ENCODE measurements at places on chromosomes 7 and 10.

GRCh38 chr10:61778137-61778536 lies 115.4 kb downstream of the CABCOCO1 start:
- no peak for DNase-seq

GRCh38 chr7:83617858-83618257 lies 31.1 kb downstream of the SEMA3E start:
- DNase-seq = no peak

DNA sequence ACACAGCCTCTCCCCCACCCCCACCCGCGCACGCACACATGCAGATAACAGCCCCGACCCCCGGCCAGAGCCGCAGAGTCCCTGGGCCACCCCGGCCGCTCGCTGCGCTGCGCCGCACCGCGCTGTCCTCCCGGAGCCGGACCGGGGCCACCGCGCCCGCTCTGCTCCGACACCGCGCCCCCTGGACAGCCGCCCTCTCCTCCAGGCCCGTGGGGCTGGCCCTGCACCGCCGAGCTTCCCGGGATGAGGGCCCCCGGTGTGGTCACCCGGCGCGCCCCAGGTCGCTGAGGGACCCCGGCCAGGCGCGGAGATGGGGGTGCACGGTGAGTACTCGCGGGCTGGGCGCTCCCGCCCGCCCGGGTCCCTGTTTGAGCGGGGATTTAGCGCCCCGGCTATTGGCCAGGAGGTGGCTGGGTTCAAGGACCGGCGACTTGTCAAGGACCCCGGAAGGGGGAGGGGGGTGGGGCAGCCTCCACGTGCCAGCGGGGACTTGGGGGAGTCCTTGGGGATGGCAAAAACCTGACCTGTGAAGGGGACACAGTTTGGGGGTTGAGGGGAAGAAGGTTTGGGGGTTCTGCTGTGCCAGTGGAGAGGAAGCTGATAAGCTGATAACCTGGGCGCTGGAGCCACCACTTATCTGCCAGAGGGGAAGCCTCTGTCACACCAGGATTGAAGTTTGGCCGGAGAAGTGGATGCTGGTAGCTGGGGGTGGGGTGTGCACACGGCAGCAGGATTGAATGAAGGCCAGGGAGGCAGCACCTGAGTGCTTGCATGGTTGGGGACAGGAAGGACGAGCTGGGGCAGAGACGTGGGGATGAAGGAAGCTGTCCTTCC lies 620 bp downstream of the EPO start:
- DNase-seq = no peak

- no peak for DNase-seq
These were observed 280.3 kb downstream of the AUTS2 start for GRCh38 chr7:69878591-69878990.

- DNase-seq = peak; percentile 94
These were observed 125.3 kb downstream of the NEURL1 start for GRCh38 chr10:103618575-103619423.

- DNase-seq = no peak
These were observed 96.0 kb upstream of the TMEM168 start for GRCh38 chr7:112886208-112886607.

- DNase-seq = no peak
These were observed 6.6 kb upstream of the FEZF1 start for GRCh38 chr7:122311050-122311700.

DNA sequence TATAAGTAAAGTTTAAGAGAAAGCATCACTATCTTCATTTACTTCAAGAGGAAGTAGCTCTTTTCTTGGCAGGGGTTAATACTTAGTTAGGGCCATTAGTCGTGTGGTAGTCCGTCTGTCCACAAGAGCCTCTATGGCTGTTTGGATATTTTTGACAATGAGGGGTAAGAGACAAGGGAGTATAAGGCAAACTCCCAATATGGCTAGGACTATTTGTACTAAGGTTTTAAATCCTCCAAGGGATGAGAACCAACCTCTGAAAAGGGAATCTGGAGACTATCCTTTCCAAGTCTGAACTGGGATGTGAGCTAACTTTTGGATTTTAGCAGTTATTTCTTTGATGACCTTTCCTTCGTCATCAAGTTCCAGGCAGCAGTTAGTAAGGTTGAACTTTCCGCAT lies at the start of gene ZNF117:
Gene ZNF117, minus strand, starts transcription at position 101 of the 400 bp plus-strand sequence.
- DNase-seq = no peak

DNA sequence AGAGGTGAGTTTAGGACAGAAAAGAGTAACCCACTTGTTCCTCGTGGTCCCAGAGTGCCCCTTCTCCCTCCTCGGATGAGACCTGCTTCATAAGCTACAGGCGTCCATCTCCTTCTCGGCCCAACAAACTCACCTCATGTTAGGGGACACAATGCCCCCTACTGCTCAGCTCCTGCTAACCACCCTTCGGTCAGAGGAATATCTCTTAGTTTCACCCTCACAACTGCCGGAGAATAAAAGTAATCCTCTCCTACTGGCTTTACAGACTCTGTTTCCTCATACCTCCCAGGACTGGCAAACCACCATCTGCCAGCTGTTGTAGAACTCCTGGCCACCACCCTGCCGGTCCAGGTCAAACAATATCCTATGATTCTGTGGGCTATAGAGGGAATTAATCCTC lies 3.2 kb downstream of the AKR1B15 start:
- no peak for DNase-seq

- DNase-seq = no peak
These were observed 91.9 kb upstream of the GHITM start for GRCh38 chr10:84047258-84048010.

DNA sequence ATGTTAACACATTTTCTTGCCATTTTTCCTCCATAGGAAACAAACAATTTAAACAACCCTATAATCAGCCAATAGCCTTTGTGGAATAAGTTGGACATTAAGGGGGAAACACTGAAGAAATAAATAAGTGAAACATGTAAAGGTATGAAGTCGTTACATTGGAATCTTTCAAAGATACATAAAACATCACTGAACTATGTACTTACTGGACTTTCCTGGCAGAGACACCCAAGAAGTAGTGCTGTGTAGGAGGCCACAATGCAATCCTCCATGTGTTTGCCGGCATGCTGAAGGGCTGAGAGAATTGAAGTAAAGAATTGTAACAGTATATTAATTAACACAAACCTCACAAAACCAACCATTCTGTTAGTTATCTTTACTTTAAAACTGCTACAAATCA lies 76.5 kb upstream of the GRID1 start:
- DNase-seq = no peak

All from right cardiac atrium (tissue), 5 donors.